GM10248 (cell line): ENCODE measurements at places on chromosomes 2 and 18.

DNA sequence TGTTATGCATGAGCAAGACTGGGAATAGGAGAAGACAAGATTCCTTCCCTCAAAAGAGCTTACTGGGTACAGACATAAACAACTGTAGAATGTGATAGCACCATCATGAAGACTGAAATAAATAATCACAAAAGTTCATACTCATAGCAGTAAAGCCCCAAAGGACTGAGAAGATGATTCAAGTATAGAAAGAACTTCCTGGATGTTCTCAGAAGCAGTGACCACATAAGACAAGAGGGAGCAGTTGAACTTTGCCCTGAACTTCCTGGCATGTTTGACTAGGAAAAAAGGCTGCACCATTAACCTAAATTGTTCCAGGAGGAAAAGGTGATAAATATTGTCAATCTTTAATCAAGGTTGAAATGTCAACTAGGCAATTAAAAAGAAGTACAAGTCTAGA, 57.8 kb upstream of the CCDC141 start:
- no peak for DNase-seq

DNA sequence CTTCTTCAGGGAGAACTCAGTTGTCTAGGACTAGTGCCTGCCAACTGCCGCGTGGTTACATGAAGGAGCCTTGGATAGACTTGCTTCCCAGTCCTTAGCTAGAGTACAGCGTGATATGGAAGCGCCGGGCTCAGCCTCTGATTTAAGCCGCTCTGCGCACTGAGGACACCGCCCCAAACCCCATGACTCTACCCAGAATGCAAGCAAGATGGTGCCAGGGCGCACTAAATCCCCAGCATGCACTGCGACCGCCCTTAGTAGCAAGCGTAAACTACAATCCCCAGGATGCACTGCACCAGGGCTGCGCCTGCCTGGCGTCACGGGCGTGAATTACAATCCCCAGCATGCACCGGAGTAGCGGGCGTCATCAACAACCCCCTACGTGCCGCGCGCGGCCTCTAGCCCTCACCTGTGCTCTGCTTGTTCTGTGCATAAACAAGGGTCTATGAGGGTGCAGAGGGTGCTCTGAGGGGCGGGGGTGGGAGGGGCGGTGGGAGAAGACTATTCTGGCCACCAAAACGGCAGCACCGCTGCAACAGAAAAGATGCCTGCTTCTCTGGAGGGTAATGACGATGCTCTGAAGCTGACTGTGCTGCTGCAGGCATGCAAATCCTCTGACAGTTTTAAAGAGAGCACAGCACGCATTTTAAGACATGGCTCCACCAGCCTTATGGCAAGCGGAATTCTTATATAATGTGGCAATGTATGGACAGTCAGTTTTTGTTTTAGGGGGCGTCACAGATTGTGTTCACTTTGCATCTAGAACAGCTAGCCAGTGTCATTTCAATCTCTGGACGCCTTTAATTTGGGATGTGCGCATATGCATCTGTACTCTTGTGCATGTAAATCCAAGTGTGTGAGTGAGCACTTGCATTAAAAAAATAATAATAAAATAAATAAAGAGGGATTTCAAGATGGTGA, 282.5 kb upstream of the MYT1L start:
- DNase-seq, result peak; percentile 84

GRCh38 chr2:134348239-134348638, 94.4 kb downstream of the MGAT5 start:
- no peak for DNase-seq

DNA sequence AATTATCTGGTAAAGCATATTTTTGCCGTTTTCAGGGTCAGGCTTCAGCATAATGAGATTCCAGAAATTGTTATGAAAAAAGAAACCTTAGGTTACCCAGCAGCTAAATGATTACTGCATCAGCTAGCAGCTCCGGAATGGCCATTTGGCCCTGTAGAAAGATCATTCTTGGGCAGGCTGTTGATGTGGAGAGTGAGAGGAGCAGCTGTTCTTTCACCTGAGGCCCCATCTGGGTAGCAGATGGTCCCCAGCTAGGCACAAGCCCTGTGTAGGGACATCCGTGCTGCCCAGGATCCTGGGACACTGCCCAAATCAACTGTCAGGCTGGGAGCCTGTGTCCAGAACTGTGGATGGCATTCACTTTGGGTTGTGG, 61.8 kb downstream of the NEDD4L start:
- DNase-seq, result no peak

- DNase-seq, result no peak
These were observed 690.0 kb downstream of the SATB2 start for GRCh38 chr2:198767694-198768093.

DNA sequence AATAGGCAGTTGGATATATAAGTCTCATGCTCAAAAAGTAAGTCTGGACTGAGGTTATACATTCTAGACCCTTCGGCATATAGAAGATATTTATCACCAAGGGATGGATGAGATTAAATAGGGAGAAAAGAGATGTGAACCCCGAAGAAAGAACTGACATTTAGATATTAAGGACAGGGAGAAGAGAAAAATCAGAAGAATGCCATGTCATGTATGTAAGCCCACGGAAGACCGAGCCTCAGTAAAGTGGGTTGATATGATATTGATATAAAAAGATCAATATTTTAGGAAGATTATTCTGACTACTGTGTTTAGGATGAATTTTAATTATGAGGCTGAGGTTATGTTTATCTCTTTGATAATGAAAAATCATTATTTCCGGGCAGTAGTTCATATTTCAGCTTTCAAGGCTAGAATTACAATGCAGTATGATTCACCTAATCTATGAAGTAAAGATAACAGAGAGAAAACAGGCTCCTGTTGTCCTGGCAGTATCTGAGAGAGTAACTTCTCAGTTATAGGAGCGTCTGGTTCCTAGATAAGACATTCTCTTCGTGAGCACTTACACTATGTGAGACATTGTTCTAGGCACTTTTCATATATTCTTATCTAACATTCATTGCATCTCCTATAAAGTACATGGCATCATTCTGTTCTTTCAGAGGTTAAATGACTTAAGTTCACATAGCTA, 83.0 kb downstream of the UBR3 start:
- DNase-seq, result no peak

DNA sequence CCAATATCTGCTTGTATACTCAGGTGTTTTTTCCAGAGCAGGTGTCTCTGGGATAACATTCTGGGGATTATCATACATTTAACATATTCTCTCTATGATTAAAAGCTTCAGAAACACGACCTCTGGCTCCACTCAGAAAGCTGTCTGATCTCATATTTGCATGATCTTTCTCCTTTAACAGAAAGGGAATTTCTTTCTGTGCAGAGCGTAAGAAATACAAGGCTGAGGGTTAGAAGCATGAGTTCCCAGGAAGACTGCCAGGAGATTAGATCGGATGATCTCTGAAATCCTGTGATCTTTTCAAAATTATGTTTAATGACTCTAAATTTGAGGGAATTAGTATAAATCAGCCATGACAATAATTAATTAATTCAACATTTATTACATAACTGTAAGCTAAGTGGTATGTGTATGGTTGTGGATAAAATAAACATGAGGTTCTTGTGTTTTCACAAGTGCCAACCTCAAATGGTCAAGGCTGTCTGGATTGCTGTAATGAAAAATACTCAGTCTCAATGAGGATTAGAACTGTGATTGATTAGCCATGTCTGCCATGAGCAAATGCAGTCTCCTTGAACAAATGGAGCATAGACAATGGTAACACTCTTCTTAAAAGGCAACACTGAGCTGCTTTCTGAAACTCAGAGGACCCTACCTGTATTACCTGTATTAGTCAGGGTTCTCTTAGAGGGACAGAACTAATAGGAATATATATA, 304.9 kb downstream of the STK39 start:
- DNase-seq, result no peak

GRCh38 chr2:88874063-88874657, 182.7 kb downstream of the RPIA start:
- no peak for DNase-seq

DNA sequence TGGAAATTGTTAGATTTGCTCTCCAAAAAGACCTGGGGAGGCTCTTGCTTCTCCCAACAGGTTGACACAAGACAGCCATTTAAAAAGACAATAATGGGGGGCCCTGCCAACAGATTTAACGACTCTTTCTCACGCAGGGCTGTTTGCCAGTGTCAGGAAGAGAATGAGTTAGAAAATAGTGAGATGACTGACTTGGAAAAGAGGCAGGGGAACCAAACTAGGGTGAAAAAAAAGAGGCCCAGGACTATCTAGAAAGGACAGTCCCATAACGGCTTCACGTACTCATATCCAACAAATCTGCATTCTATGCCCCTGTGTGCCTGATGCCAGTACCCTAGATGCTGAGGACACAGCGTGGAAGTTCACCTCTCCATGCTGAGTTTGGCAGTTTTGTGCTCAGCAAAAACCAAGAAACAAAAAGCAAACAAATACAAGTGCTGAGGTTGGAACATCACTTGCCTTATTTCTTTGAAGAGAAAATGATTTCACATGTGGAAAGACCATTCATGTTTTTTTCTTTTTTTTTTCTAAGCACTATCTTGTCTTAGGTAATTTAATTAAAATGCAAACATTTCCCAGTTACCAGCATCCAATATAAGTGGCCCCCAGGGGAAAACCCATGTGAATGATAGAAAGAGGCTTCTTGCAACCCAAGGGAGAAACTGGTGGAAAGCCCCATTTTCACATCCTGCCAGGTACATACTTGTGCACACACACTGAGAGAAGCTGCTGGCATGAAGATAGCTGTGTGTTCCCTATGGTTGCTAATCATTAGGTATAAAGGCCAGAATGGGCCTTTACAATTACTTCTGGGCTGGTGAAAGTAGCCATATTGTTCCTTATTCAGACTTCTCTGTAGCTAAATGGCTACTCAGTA, 10.6 kb upstream of the WIPF1 start:
- peak; percentile 40 for DNase-seq

DNA sequence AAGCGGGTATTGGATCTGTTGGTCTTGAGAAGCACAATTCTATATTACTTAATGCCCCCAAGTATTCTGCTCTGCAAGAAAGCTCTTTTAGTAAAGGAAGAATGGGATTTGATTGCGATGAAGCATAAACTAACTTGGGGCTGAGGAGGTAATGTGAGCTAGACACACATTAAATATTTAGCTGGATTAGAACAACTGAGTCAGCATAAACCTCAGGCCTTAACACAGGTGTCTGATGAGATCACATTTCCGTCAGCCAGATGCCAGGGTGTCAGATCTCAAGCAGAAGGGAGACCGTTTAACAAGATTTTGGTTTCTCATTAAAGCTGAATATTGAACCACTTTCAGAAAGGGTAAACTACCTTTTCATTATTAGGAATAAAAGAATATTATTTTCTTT, 94.5 kb downstream of the GYPC start:
- DNase-seq, result no peak

- no peak for DNase-seq
These were observed 341.2 kb downstream of the CYP26B1 start for GRCh38 chr2:71806432-71806831.

GRCh38 chr2:75676464-75676863, 29.9 kb downstream of the MRPL19 start:
- no peak for DNase-seq

DNA sequence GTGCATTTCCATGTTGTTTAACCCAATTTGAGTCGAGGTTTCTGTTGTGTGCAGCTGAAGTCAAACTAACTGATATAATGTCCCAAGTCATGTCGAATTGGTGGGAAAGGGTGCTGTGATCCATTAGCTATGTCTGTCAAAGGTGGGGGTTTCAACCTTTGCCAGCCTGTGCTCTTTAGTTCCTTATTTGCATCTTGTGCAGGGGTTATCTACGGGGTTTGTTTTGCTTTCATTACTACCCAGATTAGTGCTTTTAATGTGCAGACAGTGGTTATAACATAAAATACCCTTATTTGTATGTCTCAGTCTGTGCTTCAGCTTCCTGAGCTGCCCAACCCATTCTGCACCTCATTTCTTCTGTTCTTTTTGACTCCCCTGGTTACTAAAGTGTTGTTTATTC, 271.9 kb upstream of the CXCR4 start:
- DNase-seq, result peak; percentile 49

DNA sequence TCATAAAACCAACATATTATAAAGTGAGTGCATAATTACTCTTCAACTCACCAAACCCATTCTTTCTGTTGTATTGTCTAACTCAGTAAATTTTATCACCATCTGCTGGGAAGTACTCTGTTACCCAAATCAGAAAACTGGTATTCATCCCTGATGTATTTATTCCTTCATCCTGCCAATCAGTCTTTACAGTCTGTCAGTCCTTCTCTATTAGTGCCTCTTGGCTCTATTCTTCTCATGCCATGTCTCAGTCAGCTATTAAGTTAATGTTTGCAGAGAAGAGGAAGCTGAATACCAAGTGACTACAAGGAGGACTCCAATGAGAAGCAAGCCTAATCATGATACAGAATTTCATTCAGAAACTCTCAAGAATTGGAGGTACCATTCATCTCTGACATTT, 631.2 kb downstream of the CPS1 start:
- DNase-seq, result no peak

- no peak for DNase-seq
These were observed 12.5 kb upstream of the POLR1B start for GRCh38 chr2:112529757-112530156.

DNA sequence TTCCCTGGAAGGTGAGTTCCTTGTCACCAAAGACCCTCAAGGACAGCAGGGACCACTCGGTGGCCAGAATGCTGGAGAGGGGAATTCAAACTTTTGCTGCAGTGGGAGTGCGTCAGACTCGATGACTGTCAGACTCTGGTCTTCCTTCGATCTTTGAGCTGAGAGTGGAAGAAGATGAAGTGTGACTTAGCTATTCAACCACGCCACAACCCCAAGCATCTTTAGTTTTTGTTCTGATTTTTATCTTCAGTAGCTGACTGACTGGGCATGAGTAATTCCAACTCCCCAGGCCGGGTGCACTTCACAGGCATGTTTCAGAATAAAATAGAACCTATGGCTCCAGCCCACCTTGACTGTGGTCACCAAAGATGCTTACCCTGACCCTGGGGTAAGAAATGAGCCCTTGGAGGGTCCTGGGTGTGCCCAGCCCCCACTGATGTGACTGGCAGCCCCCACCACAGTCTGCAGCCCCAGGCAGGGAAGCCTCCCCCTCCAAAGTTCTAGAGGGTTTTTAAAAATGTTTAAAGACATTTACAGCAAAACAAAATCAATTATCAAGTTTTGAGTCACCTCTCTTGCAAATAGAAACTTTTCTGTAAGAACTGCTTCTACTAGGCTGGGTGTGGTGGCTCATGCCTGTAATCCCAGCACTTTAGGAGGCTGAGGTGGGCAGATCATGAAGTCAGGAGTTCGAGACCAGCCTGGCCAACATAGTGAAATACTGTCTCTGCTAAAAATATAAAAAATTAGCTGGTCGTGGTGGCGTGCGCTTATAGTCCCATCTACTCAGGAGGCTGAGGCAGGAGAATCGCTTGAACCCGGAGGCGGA, 24.9 kb upstream of the YWHAQ start:
- peak; percentile 57 for DNase-seq

- no peak for DNase-seq
These were observed 17.2 kb downstream of the THOC1 start for GRCh38 chr18:250685-251084.

GRCh38 chr2:209505410-209505809, 81.6 kb downstream of the MAP2 start:
- no peak for DNase-seq
